ENCODE measurements at places on chromosomes 2 and 18.

DNA sequence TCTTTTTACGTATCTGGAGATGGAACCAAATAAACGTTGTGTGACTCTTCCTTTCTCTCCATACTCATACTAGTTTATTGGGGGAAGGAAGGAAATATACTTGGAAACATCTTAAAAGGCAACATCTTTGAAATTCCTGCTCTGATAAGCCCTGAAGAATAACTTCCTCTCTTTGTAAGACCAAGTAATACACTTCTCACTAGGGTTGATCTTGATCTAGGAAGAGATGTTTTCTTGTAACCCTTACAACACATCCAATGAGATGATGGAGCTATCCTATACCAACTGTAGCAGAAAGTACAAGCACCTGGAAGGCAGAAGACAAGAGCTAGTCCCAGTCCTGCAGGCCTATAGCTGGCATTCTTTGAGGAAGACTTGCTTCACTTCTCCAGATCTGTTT lies 2.0 kb downstream of the ANKRD44 start:
- no peak for ATAC-seq

- no peak for ATAC-seq
These were observed 416.3 kb downstream of the LRP1B start for GRCh38 chr2:141714496-141714895.

DNA sequence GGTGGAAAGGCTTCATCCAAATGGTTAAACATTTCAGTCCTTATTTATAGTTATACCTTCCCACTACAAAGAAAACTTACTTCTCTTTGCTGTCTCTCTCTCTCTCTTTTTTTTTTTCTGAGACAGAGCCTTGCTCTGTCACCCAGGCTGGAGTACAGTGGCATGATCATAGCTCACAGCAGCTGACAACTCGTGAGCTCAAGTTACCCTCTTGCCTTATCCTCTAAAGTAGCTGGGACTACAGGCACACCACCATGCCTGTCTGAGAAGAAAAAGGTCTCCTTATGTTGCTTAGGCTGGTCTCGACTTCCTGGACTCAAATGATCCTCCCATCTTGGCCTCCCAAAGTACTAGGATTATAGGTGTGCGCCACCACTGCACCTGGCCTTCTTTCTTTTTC lies 32.3 kb upstream of the OLA1 start:
- ATAC-seq = no peak

DNA sequence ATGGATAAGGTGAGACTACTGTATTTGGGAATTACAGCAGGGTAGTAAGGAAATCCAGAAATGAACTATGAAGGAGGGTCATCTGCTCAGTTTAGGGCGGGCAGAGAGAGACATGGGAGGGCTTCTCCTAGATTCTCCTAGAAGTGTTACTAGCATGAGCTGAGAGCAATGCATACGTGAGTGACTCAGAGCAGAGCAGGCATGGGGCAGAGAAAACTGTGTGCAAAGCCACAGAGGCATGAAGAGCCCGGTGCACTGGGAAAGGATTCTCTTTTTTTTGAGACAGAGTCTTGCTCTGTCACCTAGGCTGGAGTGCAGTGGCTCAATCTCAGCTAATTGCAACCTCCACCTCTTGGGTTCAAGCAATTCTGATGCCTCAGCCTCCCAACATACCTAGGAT lies 116.2 kb downstream of the SOCS6 start:
- ATAC-seq = no peak

DNA sequence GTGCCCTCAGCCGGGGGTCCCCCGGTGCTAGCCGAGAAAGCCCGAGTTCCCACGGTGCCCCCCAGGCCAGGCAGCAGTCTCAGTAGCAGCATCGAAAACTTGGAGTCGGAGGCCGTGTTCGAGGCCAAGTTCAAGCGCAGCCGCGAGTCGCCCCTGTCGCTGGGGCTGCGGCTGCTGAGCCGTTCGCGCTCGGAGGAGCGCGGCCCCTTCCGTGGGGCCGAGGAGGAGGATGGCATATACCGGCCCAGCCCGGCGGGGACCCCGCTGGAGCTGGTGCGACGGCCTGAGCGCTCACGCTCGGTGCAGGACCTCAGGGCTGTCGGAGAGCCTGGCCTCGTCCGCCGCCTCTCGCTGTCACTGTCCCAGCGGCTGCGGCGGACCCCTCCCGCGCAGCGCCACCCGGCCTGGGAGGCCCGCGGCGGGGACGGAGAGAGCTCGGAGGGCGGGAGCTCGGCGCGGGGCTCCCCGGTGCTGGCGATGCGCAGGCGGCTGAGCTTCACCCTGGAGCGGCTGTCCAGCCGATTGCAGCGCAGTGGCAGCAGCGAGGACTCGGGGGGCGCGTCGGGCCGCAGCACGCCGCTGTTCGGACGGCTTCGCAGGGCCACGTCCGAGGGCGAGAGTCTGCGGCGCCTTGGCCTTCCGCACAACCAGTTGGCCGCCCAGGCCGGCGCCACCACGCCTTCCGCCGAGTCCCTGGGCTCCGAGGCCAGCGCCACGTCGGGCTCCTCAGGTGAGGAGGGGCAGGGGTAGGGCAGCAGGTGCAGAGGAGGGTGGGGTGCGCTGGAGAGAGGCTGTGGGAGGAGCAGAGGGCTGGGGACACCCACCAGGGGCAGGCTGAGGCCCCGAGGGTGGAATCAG lies 14.1 kb upstream of the GMPPA start:
- ATAC-seq = no peak

DNA sequence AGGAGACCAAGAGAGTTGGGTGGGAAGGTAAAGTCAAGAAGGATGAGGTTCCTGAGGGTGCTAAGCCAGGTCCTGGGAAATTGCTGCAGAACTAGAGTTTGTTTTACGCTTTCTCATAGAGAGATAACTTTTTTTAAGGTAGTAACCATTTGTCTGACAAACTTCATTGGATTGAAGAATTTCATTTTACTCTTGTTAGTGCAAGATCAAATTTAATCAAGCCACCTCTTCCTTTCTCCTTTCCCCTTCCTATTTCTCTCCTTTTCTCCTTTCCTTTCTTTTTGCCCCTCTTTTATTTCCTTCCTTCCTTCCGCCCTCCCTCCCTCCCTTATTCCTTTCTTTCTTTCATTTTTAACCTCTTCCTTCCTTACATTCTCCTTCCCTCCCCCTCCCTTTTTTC lies 65.4 kb downstream of the RDH14 start:
- ATAC-seq = no peak

- ATAC-seq = peak; percentile 21
These were observed 1.8 kb downstream of the CCDC85A start for GRCh38 chr2:56185582-56186046.

DNA sequence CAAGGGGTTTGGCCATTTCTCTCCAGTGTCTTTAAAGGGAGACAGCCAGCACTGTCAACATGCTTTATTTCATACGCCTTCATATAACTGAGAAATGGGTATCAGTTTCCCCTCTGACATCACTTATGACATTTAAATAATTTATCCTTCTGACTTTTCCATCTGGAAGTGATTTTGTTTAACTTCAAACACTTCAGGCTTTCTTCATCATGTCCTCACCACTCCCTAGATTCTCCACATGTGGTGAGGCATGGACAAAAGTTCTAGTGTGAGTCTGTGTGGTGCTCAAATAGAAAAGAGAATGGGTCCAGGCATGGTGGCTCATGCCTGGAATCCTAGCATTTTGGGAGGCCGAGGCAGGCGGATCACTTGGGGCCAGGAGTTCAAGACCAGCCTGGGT lies 158.6 kb downstream of the TXNL1 start:
- no peak for ATAC-seq

- ATAC-seq = no peak
These were observed 19.8 kb downstream of the ABHD3 start for GRCh38 chr18:21684731-21685130.

- ATAC-seq = no peak
These were observed 122.4 kb upstream of the BCL2L11 start for GRCh38 chr2:110998311-110998710.

DNA sequence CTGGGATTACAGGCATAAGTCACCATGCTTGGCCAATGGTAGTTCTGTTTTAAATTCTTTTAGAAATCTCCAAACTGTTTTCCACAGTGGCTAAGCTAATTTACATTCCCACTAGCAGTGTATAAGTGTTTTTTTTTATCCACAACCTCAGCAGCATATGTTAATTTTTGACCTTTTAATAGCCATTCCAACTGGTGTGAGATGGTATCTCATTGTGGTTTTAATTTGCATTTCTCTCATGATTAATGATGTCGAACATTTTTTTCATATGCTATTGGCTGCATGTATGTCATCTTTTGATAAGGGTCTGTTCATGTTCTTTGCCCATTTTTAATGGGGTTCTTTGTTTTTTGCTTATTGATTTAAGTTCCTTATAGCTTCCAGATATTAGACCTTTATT lies 20.0 kb downstream of the MOCOS start:
- ATAC-seq = no peak

DNA sequence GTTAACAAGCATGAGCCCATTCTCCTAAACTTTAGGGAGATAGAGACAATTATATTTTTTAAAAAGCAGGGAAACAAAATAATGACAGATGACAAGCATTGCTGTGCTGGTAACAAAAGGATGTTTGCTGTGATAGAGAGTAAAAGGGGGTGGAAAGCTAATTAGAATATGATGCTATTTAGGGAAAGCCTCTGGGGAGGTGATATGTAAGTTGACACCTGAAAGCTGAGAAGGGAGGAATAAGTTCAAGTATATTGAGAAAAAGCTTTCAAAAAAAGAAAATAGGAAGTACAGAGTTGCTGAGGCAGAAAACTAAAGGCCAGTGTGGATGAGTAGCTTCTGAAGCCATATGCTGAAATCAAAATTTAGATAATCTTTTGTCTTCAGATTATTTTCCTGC lies 565.2 kb upstream of the NRXN1 start:
- ATAC-seq = no peak

Data from gastroesophageal sphincter (tissue), 4 donors.